ENCODE measurements at places on chromosomes 4 and X. TPM values are rescaled to one million over a fixed set of nuclear protein-coding genes. Genes with fewer than 3 reads are reported as not detected.

DNA sequence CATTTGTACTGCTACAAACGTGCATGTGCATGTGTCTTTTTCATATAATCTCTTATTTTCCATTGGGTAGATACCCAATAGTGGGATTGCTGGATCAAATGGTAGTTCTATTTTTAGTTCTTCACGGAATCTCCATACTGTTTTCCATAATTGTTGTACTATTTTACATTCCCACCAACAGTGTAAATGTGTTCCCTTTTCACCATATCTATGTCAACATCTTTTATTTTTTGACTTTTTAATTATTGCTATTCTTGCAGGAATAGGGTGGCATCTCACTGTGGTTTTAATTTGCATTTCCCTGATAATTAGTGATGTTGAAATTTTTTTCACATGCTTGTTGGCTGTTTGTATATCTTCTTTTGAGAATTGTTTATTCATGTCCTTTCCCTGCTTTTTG, 59.3 kb upstream of the PACRGL start:
- no peak for DNase-seq

The C4orf36 gene
- total RNA-seq = 0.73 TPM

DNA sequence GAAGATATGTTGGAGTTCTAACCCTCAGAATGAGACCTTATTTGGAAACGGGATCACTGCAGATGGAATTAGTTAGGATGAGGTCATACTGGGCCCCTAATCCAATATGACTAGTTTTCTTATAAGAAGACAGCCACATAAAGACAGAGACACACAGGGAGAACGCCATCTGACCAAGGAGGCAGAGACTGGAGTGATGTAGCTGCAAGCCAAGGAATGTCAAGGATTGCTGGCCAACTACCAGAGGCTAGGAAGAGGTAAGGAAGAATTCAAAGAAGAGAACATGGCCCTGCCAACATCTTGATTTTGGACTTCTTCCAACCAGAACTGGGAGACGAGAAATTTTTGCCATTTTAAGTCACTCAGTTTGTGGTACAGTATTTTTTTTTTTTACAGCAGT, 152.8 kb upstream of the DIPK2B start:
- DNase-seq = no peak

DNA sequence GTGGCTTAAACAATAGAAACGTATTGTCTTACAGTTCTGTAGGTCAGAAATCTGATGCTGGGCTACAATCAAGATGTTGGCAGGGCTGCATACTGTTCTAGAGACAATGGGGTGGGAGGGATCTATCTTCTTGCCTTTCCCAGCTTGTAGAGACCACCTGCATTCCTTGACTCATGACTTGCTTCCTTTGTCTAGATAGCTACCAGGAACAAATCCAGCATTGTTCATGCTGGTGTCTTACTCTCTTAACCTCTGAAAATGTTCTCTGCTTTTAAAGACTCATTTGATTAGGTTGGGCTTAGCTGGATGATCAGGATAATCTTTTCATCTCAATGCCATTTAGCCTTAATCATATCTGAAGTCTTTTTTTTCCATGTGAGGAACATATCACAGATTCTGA, 169.0 kb downstream of the ZNF330 start:
- DNase-seq = no peak

DNA sequence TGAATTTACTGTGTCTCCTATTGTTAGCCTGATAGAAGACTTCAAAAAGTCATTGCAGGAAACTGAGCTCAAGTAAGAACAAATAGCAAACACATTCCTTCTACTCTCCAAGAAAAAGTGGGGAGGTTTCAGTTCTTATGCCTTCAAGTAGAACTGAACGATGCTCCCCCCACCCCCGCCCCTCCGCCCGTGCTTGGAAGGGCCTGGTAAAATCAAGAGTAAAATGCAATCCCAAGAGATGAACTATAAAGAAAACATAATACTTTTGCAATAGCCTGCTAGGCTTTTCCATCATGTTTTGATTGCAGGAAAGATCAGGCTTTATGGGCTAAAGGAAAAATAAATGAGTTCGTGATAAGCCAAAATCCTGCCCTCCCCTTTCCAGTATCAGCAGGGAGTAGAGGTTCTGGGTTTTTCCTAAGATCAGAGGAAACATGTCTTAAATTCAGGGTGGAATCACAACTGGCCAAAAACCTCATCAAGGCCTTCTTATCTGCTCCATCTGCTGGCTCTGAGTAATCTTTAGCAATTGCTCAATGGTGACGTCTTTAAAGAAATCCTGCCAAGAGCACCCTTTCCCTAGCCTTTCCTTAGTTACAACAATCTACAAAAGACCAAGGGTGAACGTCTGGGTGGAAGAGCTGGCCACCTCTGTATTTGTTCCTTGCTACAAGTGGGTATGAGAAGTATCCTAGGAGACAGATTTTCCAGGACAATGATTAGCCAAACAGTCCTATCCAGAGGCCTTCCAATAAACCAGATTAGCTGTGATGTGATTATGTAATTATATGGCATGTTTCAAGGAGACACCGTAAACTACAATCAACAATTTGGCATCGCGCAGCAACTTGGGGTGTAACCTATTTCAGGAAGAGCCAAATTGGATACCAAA, 66.3 kb upstream of the FAM9C start:
- DNase-seq = no peak

- no peak for DNase-seq
Observed at GRCh38 chr4:168220893-168221292, 97.7 kb downstream of the DDX60 start.

DNA sequence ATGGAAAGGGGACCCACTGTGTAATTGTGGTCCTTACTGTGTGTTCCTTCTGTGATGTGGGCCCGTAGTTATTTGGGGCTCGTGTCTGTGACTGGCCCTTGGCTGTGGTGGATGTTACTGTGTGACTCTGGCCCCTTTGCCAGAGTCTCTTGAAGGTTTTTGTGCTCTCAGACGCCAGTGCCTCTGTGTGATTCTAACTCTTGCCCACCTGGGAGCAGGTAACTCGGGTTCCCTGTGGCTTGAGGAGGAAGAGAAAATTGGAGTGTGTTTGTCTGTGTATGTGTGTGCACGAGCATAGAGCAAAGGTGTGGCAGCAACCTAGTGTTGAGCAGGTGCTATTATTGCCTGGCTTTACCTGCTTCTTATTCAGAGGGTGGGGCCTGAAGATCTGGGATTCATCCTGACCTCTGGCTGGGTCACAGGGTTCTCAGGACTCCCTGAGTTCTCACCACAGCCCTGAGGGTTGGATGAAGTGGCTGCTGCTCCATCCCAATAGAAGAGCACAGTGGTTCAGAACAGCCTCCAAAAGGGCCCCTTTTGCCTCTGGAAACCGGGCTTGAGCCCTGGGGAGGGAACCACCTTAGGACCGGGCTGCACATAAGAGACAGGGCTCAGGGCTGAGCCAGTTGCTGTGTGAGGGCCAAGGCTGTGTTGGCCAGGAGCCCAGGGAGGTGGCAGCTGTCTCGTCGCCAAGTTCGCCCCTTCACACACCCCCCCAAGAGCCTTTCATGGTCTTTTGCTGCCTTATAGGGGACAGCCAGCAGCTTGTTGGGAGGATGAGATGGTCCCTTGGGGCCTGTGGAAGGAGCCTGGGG, 1.3 kb downstream of the RBM10 start:
- no peak for DNase-seq

The PLCXD1 gene
- total RNA-seq = 131 TPM

DNA sequence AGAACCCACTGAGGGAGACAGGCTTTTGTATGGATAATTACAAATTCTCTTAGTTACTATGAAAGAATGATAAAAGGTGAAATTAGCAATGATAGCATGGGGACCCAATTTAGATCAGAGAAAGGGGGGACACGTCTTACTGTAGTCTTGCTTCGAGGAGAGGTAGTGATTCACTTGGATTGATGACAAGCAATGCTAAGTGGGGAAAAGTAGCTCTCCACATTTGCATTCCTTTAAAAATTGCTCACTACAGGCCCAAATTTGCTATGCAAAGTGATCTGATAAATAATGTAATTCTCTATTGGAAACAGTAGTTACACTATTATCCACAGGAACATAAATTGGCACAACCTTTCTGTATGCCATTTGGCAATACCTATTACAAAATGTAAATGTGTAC, 42.5 kb upstream of the MAP3K15 start:
- no peak for DNase-seq

The EXOSC9 gene
- 37.1 TPM for total RNA-seq

- DNase-seq = no peak
Observed at GRCh38 chr4:150318971-150319370, 240.7 kb downstream of the DCLK2 start.

- no peak for DNase-seq
Observed at GRCh38 chrX:135200297-135200696, 29.1 kb upstream of the CT55 start.

- no peak for DNase-seq
Observed at GRCh38 chrX:46279214-46279924, 265.9 kb downstream of the ZNF674 start.

The NDST3 gene
- 0.37 TPM for total RNA-seq

The NALF2 gene
- 13.1 TPM for total RNA-seq

- no peak for DNase-seq
Observed at GRCh38 chr4:79864500-79865200, 208.4 kb downstream of the ANTXR2 start.

GRCh38 chr4:20418861-20419451, 167.3 kb downstream of the SLIT2 start:
- no peak for DNase-seq

The DNASE1L1 gene
- total RNA-seq = 21.2 TPM

The HTN1 gene
- not detected for total RNA-seq

GRCh38 chr4:78024085-78024484, 33.0 kb upstream of the FRAS1 start:
- no peak for DNase-seq

GRCh38 chr4:7939377-7940108, at the start of gene AFAP1:
Gene AFAP1 (minus strand): TSS chr4:7939861. CDS start chr4:7872078, 67,783 bp downstream.
- peak; percentile 94 for DNase-seq

- DNase-seq = no peak
Observed at GRCh38 chr4:101475246-101475645, 127.9 kb upstream of the PPP3CA start.

- DNase-seq = no peak
Observed at GRCh38 chrX:148741441-148741840, 241.0 kb downstream of the AFF2 start.

DNA sequence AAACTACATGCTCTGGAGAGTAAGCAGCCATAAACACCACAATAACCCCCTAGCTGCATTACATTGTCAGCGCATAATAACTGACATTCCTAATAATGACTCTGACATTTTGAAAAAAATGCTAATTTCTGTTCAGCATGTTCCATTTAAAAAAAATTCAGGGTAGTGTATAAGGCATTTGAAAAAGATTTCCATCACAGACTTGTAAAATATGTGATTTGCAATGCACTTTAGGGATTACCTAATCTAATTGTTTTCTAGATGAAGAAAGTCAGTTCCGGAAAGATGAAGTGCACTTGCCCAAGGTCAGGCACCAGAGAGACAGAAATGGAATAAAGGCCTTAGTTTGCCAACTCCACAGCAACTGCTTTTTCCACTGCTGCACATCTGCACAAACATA, 55.3 kb downstream of the FANCB start:
- no peak for DNase-seq

Data from WTC11 (cell line).